ENCODE measurements at places on chromosomes 7 and 10.
A peak's percentile ranks its signal among the peaks of the same experiment; 100 is the strongest.

DNA sequence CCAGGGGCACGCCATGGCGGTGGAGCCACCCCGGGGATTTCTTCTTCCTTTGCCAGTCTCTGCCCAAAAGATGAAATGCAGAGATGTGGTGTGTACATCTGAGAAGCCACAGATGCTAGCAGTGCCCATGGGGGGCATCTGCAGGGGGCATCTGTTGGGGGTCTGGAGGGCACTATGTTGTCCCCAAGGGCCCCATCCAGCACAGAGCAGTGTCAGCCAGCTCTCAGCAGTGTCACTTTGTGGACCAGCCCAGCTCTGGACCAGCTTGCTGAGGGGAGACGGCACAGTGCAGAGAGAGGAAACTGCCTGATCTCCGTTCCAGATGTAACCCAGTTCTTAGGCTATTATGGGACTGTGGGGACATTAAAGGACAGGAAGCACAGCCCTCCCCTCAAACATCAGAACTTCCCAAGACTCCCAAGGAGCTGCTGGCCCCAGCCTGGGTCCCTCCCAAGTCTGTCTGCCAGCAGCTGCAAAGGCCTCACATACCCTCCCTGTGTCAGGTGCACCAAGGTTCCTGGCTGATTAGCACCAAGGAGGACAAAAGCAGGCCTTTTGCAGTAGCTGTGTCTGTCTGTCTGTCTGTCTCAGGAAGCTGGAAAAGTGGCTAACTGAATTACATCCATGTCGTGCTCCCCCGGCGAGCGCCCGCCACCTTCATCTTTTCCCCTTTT lies 536.5 kb downstream of the PTPRN2 start:
- DNase-seq: no peak

DNA sequence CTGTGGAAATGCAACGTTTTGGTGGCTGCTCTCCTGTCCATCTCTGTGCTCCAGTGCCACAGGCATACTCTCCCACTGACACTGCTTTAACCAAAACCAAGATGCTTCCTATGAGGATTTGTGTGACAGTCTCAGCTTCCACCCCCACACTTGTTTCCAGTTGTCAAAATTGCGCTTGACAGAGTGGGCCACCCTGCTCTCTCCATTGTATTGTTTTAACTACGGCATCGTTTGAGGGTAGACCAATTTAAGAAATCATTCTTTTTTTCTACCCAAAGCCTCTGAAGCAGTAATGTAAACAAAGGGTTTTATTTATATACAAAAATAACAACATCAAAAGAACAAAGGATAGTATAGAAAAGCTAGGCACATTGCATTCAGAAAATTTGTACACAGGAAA lies 178.0 kb downstream of the INHBA start:
- DNase-seq: no peak

- DNase-seq: no peak
These were observed 228.9 kb upstream of the TCF7L2 start for GRCh38 chr10:112721080-112721698.

DNA sequence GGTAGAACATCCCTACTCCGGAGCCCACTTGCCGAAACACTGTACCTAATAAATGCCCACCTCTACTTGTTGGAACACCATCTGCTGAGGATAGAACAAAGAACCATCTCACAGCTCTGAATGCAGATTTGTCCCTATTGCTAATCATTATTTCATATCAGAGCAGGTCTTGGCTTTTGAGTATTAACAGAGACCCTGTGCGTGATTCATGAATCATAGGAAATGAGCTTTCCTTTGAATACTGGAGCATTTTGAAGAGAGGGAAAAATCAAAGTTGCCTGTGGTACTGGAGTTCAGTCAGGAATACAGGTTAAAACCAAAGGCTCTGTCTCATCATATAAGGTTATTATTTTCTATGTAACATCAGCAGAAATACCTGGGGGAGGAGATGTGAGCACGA lies 1132.3 kb downstream of the XPNPEP1 start:
- no peak for DNase-seq

DNA sequence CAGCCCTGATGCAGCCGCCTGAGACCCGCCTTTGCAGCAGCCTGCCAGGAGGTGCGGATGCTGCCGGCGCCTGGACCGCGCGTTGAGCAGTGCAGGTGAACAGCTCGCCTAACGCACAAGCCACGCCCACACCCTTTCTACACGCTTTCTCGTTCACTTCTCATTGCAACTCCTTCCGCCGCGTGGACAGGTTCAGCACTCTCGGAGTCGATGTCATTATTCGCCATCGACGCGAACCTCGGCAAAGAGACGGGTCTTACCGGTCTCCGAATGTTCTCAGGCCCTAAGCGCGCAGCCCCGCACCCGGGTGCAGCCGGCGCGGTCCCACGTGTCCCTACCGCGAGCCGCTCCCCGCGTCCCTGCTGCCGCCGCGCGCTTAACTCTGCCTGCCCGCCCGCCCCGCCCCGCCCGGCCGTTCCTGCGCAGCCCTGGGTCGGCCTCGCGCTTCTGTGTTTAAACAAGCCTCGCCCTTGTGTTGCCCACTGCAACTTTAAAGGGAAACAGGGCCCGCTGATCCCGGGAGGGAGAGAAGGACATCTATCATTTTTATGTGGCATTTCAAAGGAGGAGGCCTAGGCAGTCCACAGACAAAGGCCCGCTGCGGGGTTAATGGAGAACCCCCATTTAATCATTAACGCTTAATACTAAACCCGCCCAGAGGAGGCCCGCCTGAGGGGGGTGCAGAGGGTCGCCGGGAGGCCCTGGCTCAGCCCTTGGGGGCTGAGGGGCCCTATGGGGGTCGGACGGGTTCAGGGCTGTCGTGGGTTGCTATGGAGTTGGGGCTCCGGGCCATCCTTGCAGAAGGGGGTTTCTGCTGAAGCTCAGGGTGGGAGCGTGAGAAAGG lies 128.5 kb downstream of the WDR11 start:
- peak; percentile 13 for DNase-seq

DNA sequence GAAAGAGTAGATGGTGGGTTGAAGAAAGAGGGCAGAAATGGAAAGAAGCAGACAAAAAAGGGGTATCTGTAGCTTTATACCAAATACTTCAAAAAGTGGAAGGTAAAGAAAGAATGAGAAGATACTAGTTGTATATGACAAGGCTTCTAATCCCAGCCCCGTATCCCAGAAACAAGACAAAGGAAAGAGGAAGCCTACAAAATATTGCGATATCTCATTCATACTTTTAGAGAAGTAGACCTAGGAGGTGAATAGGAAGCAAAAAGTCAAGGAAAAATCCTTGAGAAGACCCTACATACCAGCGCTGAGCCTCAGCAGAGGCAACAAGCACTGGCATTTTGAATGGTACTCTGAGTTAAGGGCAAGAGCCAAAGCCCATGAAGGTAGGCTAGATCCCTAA lies 26.6 kb downstream of the PHTF2 start:
- DNase-seq: no peak

- no peak for DNase-seq
These were observed 54.4 kb upstream of the TMEM72 start for GRCh38 chr10:44856696-44857095.

GRCh38 chr10:90846746-90847145 lies 11.1 kb downstream of the HTR7 start:
- DNase-seq: no peak

DNA sequence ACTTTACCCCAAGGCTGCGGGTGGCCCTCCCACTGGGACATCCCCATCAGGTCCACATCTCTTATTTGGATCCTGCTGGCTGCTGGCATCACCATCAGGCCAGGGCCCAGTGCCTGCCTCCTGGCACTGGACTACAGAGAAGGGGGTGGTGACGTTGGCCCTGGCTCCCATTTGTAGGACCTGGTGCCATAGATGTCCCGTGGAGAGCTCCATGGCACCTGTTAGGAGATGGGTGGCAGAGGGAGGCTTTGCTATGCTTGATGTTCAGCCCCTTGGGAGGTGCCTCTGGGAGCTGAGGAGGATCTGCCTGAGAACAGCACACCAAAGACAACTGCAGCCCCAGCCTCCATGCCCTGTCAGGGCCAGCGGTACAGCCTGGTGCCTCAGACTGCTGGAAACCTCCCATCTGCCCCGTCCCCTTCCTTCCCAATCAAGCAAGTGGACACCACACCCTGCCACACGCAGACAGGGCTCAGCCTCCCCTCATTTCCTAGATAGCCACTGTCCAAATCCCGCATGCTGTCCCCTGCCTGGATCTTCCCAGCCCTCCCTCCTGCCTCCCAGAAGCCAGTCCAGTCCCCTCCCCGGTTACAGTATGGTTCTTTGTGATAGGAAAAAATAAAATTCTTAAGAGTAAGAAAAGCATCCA lies 230.0 kb upstream of the GRB10 start:
- DNase-seq: no peak

DNA sequence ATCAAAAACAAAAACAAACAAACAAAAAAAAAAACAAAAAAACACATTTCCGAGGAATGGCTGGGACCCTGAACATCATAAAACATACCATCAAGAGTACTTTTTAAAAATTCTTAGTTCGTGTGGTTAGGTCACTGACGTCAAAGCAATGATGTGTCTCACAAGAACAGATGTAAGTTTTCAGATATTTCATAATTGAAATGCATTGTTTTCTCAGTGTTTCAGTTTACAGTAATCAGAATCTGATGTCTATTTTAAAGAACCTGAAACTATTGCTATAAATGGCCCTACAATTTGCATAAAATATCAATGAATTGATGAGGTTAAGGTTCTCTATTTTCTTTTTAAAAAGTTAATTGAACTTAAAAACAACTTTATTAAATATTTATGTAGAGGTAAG lies 103.7 kb upstream of the HGF start:
- DNase-seq: no peak

DNA sequence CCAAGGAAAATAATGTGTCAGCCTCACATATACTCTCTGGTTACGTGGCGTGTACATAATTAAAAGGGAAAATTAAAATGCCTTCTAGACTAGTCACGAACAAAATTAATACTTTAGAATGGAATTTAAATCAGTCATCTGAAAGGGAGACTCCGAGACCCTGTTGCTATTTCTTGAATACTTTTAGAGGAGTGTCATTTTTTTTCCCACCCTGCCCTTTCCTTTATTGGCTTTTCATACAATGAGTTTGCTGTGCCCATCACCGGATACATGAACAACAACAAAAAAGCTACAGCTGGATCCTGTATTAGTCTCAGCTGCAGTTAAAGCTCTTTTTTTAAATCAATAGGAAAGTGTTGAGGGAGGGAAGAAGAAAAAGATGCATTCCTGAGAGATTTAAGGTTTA lies 20.1 kb downstream of the CYTH3 start:
- DNase-seq: no peak

DNA sequence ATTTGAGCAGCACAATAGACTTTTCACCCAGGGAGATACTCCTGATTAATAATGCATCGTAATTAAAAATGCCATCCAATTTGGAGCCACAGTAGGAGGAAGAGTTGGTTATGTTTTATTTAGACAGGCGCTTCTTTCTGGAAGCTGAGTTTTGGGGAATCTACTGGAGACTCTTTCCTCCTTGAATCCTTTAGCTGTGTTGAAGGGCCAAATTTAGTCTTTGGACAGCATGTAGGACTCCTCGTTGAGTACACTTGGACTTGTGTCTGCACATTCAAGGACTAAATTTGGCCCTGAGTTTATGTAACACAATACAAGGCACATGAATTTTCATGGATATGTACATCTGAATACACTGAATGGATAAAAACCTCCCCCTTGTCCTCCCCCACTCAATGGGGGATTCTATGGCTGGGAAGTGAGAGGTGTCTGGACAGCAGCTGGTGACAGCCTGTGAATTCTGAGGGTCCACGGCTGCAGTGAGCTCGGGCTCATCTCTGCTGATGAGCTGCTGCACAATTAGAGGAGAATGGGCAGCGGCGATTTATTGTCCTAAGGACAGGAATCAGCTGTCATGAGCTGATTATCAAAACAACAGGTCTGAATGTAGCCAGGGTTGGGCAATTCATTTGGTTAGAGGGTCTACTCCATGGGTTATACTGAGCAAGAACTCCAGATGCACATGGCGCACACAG lies 95.2 kb downstream of the PRTFDC1 start:
- DNase-seq: no peak

DNA sequence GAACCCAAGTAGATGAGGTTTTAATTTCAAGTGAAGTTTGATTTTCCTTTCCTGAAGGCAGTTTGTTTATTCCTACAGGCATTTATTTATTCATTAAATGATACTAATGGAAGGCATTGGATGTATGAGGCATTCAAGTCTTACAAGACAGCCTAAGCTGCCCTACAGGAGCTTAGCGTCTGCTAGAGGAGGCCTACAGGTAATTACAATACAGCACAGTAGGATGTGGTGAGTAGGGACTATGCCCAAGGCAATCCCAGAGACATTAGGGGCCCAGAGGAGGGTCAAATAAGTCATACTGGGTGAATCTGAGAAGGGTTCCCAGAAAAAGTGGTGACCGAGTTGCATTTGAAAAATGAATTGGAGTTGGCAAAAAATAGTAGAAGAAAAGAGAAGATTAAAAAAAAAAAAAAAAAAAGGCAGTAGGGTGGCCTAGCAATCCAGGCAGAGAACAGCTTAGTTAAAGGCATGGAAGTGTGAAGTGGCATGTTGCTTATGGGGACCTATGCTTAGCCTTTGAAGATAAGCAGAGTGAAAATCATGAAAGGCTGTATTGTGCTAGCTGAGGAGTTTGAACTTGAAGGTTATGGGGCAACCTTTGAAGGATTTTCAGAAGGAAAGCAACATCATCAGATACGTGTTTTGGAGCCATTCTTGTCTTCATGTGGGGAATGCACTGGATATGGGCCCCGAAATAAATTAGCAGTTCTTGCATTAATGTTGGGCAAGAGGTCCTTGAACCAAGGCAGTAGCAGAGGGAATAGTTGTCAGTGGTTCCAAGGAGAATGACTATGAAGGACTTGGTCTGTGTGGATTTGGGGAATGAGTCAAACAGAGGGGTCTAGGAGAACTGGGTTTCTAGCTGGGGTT lies 65.5 kb downstream of the SNX10 start:
- DNase-seq: no peak

DNA sequence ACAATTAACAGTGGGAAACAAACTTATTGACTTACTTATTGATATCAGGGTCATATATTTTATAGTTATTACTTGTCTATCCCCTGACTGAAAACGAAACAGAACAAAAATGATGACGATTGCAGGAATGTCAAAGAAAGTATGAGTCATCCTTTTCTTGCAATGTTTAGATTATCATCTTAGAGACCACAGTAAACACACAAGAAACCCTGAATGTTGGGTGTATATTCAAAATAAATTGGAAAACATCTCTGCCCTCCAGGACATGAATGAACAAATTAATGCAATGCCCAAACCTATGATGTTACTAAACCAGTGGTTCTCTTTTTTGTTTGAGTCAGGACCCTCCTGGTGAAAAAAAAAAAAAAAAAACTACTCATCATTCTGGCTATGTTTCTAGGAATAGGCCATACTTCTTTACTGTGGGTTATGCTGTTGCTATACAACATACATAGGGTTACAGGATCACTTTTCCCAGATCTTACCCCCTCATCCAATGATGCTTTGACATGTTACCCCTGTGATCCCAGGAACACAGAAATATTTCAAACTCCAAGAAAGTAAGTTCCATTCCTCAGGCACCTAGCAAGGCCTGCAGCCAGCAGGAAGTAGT lies 623.4 kb upstream of the IGFBP3 start:
- no peak for DNase-seq

DNA sequence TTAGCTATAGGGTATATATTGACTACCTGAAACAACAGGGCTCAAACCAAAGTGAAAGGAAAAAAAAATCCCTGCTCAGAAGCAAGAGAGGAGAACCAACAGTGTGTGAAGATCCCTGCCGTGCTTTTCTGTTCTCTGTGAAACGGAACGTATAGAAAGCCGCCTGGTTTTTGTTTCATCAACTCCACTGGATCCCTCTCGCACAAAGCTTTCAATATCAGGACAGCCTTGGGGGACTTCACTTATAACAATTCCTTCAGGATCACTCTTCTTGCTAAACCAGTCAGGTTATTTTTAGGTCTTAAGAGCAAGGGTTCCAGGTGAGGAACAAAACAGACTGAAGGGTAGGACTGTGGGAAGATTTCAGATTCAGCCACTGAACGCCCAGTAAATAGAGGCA lies 151.1 kb upstream of the CACNA2D1 start:
- no peak for DNase-seq

GRCh38 chr10:17209881-17210280 lies 8.4 kb upstream of the TRDMT1 start:
- no peak for DNase-seq
